ENCODE measurements at places on chromosomes 2 and 18.

- no peak for DNase-seq
Measured at GRCh38 chr2:205169464-205169863, 512.8 kb upstream of the NRP2 start.

DNA sequence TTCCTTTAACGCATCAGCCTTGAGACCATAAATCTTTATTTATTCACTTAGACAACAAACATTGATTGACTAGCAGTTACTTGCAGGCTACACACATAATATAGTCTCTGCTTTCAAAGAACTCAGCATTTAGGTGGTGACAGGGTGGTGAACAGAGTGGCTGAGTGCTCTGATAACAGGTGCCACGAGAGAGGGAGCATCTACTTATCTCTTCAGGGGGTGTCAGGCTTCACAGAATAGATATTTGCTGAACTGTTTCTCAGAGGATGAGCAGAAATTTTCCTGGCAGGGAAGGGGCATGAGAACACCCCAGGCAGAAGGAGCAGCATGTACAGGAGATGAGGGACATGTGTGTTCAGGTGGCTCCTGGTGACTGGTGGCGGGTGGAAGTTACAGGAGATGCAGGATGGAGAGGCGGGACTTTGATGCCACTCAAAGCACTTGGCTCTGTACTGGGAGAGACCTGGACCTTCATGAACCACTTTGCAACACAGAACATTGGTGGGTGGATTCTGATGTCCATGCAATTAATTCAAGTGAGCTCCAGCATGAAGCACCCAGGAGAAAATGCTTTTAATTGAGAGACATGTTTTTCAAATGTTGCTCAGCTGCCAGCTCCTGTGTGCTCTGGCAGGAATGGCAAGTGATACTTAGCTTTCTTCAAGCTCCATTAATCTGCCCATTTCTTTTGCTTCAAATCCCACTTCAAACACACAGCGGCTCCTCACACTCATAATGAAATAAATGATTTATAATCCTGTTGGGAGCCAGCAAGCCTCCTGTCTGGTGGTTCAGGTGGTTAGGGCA lies 248.9 kb downstream of the MYCN start:
- DNase-seq = no peak

DNA sequence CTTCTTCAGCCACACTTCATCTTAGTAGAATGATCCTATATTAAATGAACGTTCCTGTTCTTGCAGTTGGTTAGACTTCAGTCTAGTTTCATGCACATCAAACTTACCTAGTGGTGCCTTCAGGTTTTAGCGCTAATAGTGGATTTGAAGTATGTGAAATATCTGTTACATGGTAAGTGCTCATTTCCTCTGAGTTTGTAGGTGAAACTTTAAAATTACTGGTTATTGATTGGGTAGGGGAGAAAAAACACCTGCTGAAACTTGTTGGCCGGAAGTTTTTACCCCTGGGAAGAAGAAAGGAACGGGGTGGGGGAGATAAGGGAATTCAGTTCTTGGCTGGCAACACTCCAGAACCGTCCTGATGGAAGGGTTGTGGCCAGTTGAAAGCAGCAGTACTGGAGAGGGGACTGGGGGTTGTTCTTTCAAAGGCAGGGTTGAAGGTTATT lies 112.8 kb downstream of the SPTBN1 start:
- DNase-seq = no peak

DNA sequence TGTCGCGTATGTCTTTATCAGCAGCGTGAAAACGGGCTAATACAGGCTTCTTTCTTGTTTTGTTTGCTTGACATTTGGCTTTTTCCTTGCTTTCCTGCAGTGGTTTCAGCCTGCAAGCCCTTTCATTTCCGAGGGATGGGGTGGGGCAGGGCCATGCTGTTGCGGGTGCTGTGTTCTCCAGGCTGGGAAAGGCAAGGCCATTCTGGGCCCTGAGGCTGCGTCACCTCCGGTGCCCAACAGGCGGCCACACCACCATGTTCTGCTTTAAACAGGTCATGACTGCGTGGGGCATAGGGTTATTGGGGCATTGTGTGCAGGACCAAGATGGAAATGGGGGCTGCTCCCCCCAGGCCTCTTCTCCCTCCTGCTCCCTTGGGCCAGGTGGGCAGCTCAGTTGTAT lies 38.6 kb upstream of the PLB1 start:
- no peak for DNase-seq

GRCh38 chr2:146108993-146109392 lies 1589.1 kb upstream of the ZEB2 start:
- no peak for DNase-seq

GRCh38 chr2:128644718-128645256 lies 326.1 kb upstream of the HS6ST1 start:
- DNase-seq = no peak

- DNase-seq = no peak
Measured at GRCh38 chr18:25223211-25223610, 128.8 kb downstream of the ZNF521 start.

GRCh38 chr2:19752500-19752899 lies 149.3 kb downstream of the TTC32 start:
- no peak for DNase-seq

- DNase-seq = no peak
Measured at GRCh38 chr18:5900262-5900661, 4.9 kb upstream of the TMEM200C start.

- DNase-seq = no peak
Measured at GRCh38 chr2:218166791-218167190, at the start of gene CXCR1. Gene CXCR1 (minus strand): TSS chr2:218166962. CDS start chr2:218165211, 1,751 bp downstream.

GRCh38 chr2:216181351-216181750 lies 72.2 kb downstream of the XRCC5 start:
- DNase-seq = no peak

DNA sequence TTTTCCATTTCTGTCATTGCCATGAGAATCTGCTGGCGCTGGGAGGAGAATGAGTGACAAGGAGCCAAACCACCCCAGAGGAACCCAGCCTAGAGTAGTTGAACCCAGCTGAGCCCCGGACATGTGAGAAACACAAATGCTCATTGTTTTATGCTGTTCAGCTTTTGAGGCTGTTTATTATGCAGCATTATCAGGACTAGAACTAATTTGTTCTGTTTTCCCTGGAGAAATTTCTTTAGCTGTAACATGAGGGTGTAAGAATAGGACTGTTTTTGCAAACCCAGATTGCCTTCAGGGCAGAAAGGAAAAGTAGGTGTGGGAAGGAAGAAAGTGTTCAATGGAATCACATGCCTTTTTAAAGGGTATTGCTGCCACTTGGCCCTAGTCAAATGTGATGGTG lies 28.5 kb upstream of the DOCK10 start:
- DNase-seq = no peak
